NCI-H146 (cell line): ENCODE measurements at places on chromosomes 16 and 17.

- no peak for DNase-seq
These were observed 296.6 kb downstream of the WWOX start for GRCh38 chr16:78396046-78396445.

- DNase-seq: no peak
These were observed 4.5 kb upstream of the BRCA1 start for GRCh38 chr17:43129671-43130010.

- DNase-seq: no peak
These were observed 349.2 kb downstream of the BCAS3 start for GRCh38 chr17:61026818-61027217.

DNA sequence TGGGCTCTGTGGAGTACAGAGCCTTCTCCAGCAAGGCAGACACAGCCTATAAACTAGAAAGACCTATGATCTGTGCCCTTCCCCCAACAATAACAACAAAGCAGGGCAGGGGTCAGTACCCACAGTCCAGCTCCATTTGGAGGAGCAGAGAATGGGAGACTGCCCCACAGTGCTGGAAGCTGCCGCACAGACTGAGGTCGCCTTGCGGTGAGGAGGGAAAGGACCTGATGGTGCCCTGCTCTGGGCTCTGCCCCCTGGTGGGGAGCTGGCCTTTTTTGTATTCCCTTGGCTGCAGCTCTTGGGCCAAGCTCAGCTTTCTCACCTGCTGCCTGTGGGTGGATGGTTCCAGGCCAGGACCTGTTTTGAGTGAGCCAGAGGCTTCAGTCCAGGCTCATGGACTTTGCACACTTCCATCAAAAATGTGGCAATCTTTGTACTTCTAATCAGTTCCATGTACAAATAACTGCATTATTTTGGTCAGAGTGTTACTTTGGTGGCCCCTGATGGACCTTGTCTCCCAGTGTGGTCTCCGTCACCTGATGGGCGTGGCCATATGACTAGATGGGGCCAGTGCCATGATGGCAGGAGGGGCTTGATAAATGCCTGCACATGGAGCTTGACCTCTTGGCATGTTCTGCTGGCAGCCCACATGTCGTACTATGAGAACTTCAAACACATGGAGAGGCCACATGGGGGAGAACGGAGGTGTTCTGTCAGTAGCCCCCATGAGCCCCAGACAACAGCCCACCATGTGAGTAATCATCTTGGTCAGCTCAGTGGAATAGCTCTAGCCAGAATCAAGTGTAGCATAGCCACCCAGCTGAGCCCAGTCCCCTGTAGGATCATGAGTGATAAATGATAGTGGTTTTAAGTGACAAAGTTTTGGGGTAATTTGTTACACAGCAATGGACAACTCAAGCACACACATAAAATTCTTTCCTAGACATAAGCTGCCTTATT lies 24.2 kb downstream of the B9D1 start:
- peak; percentile 29 for DNase-seq

- no peak for DNase-seq
These were observed 484.6 kb downstream of the KIF2B start for GRCh38 chr17:54307351-54307750.

- DNase-seq: no peak
These were observed 137.5 kb downstream of the XYLT1 start for GRCh38 chr16:17333229-17333628.

DNA sequence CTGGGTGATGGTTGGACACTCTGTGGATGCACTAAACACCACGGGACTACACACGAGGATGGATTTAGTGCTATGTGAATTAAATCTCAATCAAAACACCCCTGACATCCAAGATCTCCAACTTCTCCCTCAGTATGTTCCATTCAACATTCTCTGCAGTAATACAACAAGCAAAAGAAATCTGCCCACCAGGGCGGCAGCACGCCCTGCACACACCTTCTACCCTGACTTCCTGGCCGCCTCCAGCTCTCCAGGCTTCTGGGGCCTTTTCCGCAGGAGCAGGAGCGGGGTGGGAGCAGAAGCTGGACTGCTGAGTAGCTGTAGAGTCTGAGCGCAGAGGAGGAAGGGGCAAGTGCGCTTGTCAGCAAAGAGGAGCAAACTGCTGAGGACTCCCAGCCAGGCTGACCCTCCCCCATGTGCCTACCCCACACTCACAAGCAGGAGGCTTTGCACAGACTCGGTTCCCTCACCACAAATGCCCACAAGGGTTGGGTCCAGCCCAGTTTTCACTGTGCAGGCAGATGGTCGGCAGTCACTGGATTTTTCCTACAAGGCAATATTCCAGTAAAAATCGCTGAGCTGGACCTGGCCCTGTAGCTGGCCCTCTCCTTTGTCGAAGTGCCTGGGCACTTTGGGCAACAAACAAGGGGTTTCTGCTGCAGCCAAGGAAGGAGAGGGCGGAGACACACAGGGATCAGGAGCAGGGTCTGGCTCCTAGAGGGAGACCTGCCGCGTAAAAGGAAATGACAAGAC lies 22.8 kb downstream of the ZDHHC7 start:
- DNase-seq: no peak

GRCh38 chr16:11250786-11251524 lies 5.0 kb downstream of the SOCS1 start:
- no peak for DNase-seq

- DNase-seq: peak; percentile 14
These were observed 127.6 kb upstream of the TNRC6C start for GRCh38 chr17:77830816-77831473.

DNA sequence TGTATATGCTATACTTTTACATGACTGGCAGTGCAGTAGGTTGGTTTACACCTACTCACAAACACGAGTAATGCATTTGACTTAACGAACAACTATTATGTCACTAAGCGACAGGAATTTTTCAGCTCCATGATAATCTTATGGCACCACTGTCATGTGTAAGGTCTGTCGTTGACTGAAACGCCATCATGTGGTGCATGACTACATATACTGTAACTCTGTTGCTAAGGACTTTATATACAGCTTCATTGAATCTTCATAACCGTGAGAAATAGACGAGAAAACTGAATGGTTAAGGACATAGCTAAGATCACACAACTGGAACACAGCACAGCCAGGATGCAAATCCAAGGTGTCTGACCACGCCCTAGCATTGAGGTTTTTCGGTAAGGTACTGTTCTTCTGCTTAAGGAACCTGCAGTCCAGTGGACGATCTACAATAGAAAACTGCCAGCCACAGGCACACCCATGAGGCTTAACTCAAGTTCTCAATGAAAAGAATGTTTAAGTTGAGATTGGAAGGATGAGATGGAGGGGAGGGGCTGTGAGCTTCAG lies 3.3 kb downstream of the CFAP20 start:
- DNase-seq: no peak
